BE2C (cell line): ENCODE measurements at places on chromosomes 1 and 21.
A peak's percentile ranks its signal among the peaks of the same experiment; 100 is the strongest.

DNA sequence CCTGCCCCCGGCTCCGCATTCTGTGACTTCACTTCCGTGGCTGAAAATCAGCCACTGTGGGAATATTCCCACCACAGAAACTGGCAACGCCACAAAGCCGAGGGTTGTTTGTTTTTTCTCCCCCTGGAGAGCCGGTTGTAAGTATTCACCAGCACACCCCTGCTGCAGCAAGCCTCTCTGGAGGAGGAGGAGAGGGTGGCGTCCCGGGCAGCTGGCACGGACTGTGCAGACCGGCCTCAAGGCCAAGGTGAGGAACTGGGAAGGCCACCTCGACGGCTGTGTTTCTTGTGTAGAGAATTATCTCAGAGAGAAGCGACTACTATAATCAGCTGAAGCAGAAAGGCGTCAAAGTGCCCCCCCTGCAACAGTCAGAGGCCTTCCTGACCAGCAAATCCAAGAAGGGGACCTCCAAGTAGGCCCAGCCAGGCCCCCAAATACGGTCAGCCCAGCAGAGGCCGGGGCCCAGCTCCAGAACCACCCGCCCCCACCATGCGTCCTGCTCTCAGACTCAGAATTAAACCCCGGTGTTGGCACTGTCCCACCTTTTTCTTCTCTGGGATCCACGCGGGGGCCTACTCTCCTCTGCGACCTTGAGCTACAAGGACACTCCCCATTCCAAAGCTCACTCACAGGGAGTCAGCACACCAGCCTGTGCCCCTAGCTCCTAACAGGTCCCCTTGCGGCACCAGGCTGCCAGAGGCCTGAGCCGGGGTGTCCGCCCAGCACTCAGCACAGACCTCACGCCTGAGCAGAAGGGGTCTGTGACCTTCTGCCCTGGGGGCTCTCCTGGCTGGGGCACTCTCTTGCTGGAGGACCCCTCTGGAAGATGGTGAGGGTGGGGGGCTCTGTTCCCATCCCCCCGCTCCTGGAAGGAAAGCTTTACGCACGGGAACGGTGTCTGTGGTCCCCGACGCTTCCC is 1.2 kb upstream of the SMIM1 start:
- DNase-seq = no peak

GRCh38 chr1:236990052-236990445 is 14.2 kb downstream of the MT1HL1 start:
- DNase-seq = no peak

- peak; percentile 40 for DNase-seq
Observed at GRCh38 chr1:107141491-107142126, 770 bp downstream of the NTNG1 start.

DNA sequence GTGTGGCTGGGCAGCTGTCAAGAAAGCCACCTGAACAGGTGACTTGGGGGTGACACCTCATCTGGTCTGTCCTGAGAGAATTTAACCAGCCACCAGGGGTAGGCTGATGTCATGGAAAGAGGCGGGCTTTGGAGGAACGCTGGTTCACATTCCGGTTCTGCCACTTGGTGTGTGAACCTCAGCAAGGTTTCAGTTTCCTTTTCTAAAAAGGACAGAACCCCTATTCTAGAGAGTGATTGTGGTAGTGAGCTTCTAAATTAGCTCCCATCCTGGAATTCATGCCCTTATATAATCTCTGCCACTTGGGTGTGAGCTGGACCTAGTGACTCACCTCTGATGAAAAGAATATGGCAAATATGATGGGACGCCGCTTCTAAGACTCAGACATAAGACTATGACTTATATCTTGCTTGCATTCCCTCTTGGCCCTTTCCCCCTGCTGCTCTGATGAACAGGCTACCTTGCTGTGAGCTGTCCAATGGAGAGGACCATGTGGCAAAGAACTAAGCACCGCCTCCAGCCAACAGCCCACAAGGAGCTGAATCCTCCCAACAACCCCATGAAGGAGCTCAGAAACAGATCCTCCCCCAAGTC is 332.1 kb downstream of the RRAGC start:
- DNase-seq = no peak

- DNase-seq = no peak
Observed at GRCh38 chr1:221667504-221667903, 74.4 kb downstream of the DUSP10 start.

DNA sequence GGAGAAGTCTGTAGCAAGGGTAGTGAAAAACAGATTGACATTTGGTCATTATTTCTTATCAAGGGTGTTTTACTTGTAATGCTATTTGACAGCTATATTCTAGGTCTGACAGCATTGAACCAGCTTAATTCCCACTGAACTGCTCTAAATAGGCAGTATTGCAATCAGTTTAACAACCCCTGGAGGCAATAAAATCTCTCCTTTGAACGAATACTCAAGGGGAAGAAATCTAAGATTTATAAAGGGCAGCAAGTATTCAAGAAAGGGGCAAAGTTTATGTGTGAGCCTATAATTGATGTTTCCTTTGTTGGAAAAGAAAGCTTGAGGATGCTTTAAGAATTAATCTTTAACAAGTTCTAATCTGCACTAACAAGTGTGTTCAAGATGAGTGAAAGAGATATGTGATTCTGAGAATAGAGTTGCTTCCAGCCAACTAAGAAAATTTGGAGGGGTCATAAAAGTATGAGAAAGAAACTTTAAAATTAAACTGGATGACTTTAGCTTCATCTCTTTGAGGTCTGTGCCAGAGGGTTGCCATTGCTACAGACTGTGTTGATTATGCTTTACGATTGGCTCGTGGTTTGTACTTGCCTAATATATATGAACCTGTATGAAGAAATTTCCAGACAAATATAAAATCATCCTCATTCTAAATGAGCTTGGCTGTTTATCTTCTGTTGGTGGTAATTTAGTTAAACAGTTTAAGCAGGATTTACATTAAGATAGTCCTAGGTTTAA is 72.5 kb downstream of the ZNF326 start:
- no peak for DNase-seq

GRCh38 chr1:37533317-37534093 is 18.9 kb upstream of the MEAF6 start:
- no peak for DNase-seq

- DNase-seq = peak; percentile 83
Observed at GRCh38 chr1:44835738-44836675, 7.0 kb downstream of the PTCH2 start.

GRCh38 chr1:84823991-84824390 is 69.0 kb downstream of the LPAR3 start:
- no peak for DNase-seq

DNA sequence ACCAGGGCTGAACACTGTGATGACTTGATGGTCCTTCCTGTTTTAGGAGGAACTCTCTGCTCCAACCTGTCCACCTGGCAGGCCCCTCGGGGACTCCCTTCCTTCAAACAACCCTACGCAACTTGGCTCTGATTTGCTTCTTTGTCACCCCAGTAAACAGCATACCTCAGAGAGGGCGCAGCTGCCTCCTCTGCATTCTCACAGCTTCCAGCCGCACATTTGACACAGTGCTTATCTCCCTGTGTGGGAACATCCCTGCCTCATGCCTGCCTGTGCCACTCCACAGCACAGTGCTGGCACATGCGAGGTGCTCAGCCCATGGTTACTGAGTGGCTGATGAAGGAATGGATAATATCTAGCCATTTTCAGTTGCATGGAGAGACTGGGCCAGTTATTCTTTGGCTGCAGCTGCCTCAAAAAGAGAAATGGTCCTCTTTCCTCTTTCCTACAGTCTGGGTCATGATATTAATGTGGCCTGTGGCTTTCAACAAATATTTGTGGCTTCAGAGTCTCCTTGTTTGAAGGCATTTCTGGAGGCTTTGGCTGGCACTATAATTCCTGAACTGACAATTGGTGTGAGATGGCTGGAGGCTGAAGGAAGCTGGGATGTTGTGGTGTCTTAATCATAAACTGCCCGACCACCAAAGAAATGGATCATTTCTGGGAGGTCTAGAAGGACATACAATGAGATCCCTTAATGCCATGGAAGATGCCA is 77.9 kb downstream of the TENT5C start:
- no peak for DNase-seq

GRCh38 chr1:92786111-92786901 is 1.4 kb upstream of the EVI5 start:
- DNase-seq = no peak

DNA sequence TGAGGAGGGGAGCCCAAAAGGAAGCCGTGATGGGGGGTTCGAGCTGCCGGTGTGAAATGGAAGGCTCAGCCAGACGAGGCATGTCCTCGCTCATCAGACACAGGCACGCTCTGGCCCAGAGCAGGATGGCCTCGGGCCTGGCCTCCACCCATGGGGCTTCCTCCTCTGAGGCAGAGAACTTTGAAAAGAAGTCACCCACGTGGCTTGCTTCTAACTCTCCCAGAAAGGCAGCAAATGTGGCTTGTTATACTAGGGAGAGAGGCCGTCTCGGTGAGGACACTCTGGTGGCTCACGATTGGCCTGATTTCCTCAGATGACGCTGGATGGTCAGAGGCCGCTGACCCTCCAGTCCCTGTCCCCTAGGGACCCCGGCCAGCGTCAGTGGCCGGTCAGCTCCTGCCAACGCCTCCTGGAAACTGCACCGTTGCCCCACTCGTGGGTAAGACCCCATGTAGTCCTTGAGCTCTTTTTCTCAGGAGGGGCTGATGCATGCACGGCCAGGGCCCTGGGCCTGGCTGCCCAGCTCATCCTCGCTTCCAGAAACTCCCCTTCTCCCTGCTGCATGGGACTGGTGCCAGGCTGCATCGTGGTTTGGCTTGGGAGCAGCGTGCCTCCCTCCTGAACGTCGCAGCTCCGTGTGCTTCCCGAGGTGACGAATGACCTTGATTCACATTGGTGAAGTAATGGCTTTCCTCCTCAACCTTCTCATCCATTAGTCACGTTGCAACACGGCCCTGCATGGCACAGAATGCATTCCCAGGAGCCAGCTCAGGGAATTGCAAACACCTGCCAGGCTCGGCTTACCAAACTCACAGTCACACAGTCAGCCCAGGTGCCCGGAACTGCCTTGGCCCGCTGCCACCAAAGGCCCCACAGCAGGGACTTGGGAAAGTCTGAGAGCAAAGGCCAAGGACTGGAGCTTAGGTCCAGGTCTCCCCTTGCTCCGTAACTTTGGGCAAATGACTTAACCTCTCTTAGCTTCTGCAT is 58.8 kb downstream of the TOMM20 start:
- DNase-seq = no peak

GRCh38 chr1:214029796-214030195 is 42.0 kb downstream of the PROX1 start:
- no peak for DNase-seq

- DNase-seq = no peak
Observed at GRCh38 chr1:174248041-174248440, 88.7 kb downstream of the RABGAP1L start.

- no peak for DNase-seq
Observed at GRCh38 chr1:1628754-1629429, 3.1 kb upstream of the MMP23B start.

GRCh38 chr1:172266528-172267174 is 153.8 kb upstream of the C1orf105 start:
- no peak for DNase-seq

DNA sequence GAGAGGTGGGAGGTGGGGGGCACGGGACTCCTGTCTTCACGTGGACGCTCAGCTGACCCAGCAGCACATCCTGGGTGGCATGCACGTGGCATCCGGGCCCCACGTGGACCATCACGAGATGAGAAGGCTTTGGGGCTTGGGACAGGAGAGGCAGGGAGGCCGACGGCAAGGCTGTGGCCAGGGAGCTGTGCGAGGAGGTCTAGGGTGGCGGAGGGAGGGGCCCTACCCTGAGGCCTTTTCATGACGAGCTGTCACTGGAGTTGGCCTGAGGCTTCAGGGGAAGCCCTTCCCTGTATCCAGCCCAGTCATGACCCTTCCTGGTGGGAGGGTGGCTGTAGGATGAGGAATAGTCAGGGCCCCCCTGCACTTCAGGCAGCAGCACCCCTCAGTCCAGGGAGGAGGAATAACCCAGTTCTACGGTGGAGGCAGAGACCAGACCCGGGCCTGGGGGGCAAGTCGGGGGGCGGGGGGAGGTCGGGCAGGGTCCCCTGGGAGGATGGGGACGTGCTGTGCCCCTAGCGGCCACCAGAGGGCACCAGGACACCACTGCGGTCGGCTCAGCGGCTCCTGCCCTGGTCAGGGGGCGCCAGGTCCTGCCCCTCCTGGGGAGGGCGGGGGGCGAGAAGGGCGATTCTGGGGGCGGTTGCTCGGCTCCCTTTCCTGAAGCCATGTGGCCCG is 2.0 kb upstream of the PERM1 start:
- DNase-seq = peak; percentile 61

DNA sequence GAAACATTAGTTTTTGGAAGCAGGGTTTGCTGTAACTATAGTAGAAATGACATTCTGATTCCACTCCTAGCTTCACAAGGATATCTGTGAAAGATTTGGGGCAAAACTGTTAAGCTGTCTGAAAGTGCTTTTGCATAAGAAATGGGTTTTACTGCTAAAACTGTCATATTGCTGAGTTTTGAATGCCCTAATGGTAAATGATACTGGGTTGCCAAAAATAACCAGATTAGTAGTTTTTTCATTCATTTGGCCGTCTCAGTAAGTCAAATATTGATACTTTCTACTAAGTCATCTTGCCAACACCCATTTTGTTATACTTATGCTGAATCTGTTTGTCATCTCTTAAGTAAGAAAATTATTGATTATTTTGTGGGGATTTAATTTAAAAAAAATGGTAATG is 399 bp upstream of the PTPRC start:
- DNase-seq = no peak

- DNase-seq = no peak
Observed at GRCh38 chr1:219991511-219991810, 54.8 kb downstream of the EPRS1 start.

GRCh38 chr1:231095595-231095994 is 55.5 kb upstream of the FAM89A start:
- no peak for DNase-seq

GRCh38 chr1:49466961-49467360 is 556.8 kb downstream of the AGBL4 start:
- DNase-seq = no peak

GRCh38 chr21:42655796-42656770 is 2.7 kb downstream of the PDE9A start:
- DNase-seq = no peak

DNA sequence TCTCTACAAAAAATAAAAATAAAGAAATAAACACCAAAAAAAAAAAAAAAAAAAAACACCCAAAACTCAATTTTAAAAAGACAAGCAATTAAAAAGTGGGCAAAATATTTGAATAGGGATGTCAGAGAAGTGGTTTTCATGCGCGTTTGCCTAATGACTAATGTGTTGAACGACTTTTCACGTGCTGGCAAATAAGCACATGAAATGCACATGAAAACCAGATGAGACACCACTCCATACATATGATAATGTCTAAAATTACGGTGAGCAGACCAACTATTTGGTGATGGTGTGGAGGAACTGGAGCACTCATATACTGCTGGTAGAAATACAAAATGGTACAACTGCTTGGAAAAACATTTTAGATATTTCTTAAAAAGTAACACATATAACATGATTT is 39.4 kb upstream of the UHMK1 start:
- no peak for DNase-seq

DNA sequence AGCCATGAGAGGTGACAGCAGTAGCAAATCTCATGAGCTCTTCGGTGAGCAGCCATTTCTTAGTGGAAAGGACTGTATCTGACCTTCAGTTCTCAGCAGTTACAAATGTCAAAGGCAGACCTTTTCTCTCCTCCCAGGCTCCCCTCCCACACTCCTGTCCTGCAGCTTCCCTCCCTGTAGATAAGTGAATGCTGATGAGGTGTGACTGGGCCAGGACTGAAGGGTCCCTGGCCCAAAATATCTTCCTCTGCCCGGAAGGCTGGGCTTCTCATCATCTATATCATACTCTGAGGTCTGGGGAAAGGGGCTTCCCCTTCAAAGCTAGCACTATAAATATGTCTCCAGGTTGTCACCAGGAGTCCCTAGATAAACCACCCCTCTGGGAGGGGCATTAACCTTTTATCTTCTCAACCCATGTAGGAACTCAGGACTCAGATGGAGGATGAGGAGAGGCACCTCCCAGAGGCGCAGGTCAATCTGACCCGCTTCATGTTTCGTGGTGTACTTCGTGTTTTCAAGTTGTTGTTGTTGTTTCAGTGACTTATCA is 3.6 kb upstream of the ADAMTSL4 start:
- DNase-seq = no peak
